ENCODE measurements at places on chromosomes 7 and 10. TPM values are rescaled to one million over a fixed set of nuclear protein-coding genes. Genes with fewer than 3 reads are reported as not detected.

TRIM74 gene
- total RNA-seq, result not detected

- no peak for DNase-seq
These were observed 290.0 kb upstream of the PHYHIPL start for GRCh38 chr10:58886406-58886805.

GRCh38 chr7:5692112-5692844, 89.2 kb downstream of the RNF216 start:
- peak; percentile 91 for DNase-seq

DNA sequence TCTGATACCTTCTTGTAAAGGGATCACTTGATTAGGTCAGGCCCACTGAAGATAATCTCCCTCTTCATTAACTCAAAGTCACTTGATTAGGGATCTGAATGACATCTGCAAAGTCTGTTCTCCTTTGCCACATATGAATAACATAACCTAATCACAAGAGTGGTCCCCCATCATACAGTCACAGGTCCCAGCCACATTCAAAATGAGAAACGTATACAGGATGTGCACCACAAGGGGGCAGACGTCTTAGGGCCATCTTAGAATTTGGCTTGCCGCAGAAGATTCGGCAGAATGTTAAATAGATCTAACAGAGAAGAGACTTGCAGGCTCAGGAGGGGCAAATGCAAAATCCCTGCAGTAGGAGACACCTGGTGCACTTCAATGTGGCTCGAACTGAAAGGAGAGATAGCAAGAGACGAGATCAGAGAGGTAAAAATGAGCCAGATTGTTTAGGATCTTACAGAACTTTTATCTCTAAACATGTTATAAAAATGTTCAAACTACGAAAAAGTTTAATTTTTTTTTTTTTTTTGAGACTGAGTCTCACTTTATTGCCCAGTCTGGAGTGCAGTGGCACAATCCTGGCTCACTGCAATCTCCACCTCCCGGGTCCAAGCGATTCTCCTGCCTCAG, 10.4 kb upstream of the SMC3 start:
- DNase-seq, result peak; percentile 38

ARMH3 gene
- 4.6 TPM for total RNA-seq

- no peak for DNase-seq
These were observed 482.6 kb downstream of the RPS24 start for GRCh38 chr10:78516236-78516635.

ZNF488 gene
- total RNA-seq, result 0.97 TPM

AGAP4 gene
- 3.6 TPM for total RNA-seq

- DNase-seq, result no peak
These were observed 122.5 kb downstream of the SLC25A13 start for GRCh38 chr7:96199421-96199820.

DNA sequence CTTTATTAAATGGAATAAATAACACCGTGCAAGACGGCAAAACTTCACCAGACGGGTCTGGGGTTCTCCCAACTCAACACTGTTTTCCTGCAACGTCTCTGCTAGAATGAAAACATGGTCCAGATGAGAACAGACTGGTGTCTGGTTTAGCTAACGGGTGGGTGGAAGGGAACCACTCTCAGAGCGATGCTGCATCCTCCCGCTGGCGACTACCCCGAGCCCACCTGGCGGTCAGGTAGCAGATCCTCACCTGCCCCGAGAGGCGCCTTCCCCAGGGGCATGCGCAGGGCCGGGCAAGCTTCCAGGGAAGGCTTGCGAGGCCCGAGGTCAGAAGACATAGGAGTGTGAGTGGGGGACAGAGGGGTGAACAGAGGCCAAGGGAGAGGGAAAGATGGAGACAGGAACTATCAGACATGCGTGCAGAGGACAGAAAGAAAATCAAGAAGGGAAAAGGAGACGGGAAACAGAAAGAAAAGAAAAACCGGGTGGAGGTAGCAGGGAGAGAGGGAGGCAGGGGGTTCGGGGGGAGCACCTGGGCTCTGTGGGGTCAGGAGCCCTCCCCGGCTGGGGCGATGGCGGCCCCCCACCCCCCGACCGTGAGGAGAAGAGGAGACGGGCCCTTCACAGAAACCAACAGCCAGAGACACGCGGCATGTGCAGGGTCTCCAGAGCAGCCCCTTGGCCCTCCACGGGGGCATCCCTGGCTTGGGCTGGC, 222.0 kb downstream of the MAD1L1 start:
- DNase-seq, result no peak

DNA sequence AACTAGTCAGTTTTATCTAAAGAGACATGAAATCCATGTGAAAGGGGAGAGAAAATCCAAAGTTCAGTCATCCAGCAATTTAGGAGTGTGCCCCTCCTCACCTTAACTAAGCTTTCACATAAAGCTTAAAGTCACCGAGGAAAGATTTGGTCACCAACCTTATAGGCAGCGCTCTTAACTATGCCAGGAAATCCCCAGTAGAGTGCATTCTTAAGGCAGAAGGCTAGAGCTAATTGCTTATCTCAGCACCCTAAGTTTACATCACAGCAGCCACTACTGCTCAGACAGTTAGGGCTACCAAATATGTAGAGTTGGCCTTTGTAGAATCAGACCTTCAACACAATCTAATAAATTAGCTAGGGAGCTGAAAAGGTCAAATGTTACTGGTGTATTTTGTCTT, 47.9 kb downstream of the MTPN start:
- no peak for DNase-seq

GRCh38 chr7:19530261-19530660, 178.6 kb downstream of the POLR1F start:
- DNase-seq, result no peak

GUSB gene
- 41.4 TPM for total RNA-seq

DNA sequence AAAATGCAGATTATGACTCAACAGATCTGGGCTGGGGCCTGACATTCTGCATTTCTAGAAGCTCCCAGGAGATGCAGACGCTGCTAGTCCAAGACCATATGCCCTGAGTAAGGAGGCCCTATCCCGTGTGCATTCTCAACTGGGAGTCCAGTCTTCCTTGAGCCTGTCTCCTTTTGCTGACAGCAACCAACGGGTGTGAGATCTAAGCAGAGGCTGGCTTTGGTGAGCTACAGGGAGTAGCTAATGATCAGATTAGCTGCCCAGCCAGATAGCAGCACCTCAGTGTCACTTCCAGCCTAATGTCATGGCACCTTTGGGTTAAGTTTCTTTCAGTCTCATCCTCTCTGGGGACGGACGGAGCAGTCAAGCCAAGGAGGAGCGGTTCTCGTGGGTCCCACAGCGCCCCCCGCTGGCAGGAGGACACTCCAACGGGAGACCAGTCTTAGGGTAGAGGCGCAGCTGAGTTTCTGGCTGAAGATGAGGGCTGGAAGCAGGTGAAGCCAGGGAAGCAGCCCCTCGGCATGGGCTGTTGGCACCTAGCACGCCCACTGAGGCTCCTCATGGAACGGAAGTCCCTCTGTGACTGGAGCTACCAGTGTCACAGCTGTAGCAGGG, 154.0 kb downstream of the CCDC3 start:
- peak; percentile 13 for DNase-seq

MYOF gene
- 124 TPM for total RNA-seq

DNA sequence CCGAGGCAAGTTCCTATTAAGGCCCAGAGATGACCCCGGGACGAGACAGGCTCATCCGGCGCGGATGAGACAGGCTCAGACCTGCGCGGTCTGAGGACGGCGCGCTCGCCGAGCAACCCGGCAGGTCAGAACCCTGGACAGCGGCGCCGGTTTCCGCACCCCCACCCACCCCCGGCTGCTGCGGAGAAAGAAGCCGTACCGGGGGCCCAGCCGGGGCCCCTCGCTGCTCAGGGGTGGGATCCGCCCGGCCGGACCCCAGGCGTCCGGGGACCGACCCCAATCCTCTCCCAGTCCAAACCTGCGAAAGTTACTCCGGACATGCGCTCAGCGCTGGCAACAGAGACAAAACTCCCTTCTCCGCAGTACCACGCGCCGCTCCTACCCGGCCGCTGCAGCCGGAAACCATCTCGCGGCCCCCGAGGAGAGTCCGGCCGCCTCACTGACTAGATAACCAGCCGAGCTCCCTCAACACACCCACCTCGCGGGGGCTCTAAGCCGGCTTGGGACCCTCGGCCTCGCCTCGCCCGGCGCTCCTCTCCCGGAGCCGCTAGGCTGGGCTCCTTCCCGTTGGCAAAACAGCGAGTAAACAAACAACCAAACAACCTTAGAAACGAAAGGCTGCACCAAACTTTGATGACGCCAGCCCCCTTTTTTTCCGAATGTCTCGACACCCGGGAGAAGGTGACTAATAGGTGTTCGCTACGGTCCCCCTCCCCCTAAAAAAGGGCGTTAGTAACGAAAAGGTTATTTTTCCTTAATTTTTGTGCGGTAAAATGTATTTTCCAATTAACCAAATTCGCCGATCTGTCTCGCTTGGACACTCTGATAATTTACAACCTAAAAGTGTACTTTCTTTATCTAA, 2.3 kb upstream of the DRGX start:
- peak; percentile 37 for DNase-seq

DNA sequence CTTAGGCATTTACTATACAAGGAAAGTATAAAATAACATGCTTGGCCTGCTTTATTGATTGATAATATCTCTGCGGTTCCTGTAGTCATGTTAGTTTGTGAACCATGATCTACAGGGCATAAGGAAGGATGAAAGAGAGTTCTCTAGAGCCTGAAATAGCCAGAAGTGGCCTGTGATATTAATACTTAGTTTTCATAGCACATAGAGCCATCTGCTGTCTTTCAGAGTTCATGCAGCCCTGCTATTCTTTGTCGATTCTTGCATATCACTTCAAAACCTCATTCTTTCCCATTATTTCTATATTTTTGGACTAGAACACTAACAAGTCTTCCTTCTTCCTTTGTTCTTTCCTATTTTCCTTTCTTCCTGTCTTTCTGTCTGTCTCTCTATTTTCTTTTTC, 26.4 kb upstream of the PRKG1 start:
- no peak for DNase-seq

DNAJC12 gene
- total RNA-seq, result 3.4 TPM

TSPAN14 gene
- 19.9 TPM for total RNA-seq

PRKCQ gene
- 7.1 TPM for total RNA-seq

MALRD1 gene
- not detected for total RNA-seq

SLC16A9 gene
- 11.7 TPM for total RNA-seq

CRPPA gene
- 0.11 TPM for total RNA-seq

DNA sequence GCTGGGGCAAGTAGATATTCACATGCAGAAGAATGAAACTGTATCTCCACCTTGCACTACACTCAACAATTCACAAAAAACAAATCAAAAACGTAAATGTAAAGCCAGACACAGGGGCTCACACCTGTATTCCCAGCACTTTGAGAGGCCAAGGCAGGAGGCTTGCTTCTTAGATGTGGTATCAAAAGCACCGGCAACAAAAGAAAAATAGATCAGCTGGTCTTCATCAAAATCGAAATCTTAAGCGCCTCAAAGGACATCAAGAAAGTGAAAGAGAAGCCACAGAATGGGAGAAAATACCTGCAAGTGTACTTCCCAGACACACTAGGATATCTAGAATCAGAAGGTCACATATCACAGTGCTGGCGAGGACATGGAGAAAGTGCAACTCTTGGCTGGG, 31.3 kb downstream of the GPER1 start:
- DNase-seq, result no peak

DNA sequence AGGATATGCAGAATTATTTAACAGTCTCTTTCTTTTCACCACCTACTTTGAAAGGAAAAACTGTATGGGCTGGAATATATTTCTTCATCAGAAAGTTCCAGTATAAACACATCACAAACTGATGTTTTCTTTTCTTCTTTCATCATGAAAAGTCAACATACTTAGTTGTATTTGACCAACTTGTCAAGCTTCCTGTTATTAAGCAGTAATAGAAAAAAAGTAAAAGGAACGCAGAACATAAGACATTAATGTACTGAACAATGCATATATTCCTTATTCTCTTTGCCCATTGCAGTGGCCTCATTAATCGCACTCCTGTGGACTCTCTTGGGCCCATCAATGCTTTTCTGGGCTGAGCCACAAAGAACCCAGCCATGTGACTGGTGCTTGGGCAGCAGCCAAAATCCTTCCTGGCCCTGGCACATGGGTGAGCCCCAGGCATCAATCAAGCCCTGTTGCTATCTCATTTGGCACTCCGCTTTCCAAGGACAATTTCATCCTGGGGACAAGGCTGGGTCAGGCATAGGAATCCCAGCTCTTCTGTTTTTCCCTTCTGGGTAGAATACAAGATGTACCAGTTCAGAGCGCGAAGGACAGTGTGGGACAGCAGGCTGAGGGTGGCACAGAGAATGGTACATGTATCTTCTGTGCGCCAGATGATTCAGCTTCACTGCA, 42.3 kb downstream of the RHOBTB1 start:
- DNase-seq, result no peak

DNA sequence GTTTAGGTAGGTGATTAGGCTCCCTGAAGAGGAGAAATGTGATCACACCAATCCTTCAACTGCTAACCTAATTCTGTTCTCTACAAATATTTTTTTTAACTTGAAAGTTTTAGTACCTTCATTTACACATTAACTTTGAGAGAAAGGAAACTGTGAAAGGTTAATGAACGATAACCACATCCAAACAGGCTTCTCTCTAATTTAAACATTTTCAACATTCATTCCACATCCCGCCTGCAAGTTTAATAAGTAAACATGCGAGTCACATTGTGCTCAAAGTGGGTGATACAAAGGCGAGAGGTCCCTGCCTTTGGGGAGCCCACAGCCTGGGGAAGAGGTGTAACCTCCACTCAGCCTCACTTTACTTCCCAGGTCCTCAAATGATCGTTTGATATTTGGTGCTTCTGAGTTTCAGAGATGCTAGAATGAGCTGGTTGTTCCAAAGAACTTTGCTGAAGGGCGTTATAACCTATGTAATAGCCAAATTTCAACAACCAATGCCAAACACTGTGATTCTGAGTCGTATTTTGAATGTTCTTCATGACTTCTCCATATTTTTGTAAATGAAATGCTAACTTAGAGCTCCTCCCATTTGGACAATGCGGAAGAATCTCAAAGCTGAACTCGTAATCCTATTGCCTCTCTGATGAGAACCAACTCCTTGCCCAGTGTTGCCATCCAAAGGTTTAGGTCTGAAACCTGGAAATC, 47.5 kb downstream of the DENND2A start:
- no peak for DNase-seq

GRCh38 chr7:10315881-10316280, 657.8 kb upstream of the PHF14 start:
- no peak for DNase-seq

DNA sequence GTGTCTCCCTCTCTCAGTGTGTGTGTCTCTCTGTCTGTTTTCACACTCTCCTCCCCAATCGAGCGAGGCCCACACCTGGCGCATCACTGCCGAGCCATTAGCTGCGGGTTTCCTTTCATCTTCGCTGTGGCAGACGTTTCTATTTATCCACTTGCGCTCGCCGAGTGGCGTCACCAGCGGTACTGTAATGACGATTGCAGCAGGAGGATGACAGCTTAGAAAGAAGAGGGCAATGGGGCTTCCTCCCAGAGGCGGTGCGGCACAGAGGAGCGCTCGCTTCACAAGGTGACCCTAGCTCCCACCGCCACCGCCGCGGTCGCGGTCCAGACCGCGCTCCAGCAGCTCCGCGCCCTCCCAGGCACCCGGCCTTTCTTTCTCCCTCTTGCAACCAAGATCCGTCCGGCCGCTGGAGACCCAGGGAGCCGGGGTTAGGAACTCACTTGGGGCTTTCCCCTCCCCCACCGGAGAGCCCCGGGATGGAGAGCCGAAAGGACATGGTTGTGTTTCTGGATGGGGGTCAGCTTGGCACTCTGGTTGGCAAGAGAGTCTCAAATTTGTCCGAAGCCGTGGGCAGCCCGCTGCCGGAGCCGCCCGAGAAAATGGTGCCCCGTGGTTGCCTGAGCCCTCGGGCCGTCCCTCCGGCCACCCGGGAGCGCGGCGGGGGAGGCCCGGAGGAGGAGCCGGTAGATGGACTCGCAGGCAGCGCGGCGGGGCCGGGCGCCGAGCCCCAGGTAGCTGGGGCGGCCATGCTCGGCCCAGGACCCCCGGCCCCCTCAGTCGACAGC, at the start of gene EVX1:
Gene EVX1 (plus strand): TSS at position 248 of the 785 bp plus-strand sequence. CDS start 229 bp downstream, at position 477.
- no peak for DNase-seq

- no peak for DNase-seq
These were observed 18.6 kb upstream of the TRPV6 start for GRCh38 chr7:142904128-142904527.
